ENCODE measurements at places on chromosomes 6 and 20. TPM values are rescaled to one million over a fixed set of nuclear protein-coding genes. Genes with fewer than 3 reads are reported as not detected.

DNA sequence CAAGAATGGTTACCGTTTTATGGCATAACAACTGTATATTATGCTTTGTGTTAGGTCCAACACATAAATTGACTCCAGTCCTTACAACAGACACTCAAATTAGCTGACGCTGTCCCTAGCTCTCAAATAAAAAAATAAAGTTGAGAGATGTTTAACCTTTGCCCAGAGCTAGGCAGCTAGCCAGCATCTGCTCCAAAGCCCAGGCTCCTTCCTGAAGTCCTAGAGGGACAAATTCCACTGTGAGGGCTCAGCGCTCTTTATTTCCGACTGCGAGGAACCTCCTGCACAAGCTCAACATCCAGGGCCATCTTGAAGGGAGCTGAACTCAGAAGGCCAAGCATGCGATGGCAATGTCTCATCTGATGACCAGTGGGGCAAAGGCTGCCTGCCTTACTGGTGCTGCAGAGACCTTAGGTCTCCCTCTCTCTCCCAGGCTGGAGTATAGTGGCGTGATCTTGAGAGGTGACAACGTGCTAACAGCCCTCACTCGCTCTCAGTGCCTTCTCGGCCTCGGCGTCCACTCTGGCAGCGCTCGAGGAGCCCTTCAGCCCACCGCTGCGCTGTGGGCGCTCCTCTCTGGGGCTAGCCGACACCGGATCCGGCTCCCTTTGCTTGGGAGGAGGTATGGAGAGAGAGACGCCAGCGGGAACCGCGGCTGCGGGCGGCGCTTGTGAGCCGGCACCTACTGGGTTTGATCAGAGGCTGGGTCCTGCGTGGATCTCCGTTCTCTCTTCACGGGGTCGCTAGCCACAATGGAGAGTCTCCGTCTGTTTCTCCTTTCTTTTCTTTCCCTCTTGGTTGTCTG is 24.7 kb upstream of the GFOD1 start:
- DNase-seq: no peak

- no peak for DNase-seq
These were observed 140.3 kb downstream of the SYNDIG1 start for GRCh38 chr20:24609757-24610156.

DNA sequence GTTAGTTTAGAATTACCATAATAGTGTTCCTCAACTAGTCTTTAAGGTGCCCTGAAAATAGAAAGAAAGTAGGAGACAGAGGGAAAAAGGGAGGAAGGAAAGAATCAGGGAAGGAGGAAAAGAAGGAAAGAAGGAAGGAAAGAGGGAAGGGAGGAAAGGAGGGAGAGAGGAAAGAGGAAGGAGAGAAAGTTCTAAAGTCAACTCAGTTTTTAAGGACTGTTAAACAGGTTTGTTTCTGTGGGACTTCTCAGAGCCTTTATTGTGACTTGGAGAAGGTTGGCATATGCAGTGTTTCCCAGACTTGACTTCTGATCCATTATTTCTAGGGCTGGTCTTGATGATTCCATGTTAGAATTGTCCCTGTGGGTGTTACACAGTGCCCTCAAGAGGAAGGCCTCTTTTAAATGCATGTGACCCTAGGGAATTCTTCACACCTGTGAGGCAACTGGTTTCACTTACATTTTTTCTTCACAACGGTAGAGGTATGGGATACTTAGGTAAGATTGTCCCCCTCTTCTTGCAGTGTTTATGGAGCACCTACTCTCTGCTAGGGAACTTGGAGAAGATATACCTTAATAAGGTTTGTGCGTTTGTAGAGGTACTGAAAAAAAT is 132.7 kb upstream of the GMDS start:
- DNase-seq: no peak

DNA sequence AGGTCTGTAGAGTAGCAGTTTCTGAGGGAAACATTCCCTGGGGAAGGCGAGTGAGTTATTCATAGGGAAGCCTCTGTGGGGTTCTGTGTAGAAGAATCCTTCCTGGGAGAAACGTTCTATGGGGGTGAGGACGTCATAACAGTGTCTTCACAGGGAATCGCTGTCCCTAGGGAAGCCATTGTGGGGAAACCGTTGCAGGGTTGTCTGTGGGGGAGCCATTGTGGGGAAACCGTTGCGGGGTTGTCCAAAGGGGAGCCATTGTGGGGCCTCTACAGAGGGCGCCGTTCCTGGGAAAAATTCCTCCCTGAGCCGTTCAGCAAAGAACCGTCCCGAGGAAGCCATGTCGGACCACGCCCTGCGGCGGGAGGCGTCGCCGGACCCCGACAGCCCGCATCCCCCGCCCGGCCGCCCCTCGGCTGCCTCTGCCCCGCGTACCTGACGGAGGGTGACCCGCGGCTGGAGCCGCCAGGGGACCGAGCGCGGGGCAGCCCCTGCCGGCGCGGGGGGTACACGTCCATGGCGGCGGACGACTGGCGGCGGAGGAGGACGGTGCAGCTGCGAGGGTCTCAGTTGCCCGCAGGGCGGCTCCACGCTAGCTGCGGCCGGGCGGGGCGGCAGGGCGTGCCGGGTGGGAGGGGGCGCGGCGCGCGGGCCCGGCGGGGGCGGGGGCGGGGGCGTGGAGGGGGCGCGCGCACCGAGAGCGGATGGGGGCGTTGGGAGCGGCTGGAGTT is at the start of gene DNAAF9:
Gene DNAAF9 (minus strand): TSS at position 630 of the 731 bp plus-strand sequence. CDS start 112 bp downstream, at position 518.
- DNase-seq: no peak

DNA sequence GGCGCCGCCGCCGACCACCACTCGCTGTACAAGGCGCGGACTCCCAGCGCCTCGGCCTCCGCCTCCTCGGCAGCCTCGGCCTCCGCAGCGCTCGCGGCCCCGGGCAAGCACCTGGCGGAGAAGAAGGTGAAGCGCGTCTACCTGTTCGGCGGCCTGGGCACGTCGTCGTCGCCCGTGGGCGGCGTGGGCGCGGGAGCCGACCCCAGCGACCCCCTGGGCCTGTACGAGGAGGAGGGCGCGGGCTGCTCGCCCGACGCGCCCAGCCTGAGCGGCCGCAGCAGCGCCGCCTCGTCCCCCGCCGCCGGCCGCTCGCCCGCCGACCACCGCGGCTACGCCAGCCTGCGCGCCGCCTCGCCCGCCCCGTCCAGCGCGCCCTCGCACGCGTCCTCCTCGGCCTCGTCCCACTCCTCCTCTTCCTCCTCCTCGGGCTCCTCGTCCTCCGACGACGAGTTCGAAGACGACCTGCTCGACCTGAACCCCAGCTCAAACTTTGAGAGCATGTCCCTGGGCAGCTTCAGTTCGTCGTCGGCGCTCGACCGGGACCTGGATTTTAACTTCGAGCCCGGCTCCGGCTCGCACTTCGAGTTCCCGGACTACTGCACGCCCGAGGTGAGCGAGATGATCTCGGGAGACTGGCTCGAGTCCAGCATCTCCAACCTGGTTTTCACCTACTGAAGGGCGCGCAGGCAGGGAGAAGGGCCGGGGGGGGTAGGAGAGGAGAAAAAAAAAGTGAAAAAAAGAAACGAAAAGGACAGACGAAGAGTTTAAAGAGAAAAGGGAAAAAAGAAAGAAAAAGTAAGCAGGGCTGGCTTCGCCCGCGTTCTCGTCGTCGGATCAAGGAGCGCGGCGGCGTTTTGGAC is 2.0 kb downstream of the SOX4 start:
- peak; percentile 2 for DNase-seq

- DNase-seq: no peak
These were observed 10.4 kb upstream of the THBS2 start for GRCh38 chr6:169263836-169264608.

DNA sequence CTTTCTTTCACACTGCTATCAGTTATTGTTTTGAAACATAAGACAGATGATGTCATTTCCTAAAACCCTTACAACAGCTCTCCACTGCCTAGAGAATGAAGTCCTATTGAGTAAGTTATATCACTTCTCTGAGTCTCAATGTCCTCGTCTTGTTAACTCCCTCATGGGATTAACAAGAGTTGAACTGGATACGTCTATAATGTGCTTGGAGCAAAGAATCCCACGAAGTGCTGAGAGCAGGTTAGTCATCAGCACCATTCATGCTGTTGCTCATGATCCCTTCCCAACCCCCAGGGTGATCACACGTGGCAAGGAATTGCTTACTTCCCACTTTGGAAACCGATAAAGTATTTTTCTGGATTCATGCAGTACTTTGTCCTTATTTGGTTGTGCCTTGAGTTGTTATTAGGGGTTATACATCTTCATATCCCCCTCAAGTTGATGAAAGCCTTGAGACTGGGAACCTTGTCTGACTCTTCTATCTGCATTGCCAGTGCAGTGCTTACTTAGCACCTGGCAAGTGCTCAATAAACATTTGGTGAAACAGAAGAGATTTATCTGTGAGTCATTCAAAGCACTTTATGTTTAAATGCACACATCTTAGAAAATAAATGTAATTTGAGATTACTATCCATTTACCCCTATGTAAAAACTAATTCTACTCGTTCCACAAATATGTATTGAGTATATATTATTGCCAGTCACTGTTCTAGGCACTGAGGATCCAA is 487.5 kb downstream of the EPM2A start:
- no peak for DNase-seq

GRCh38 chr20:49272654-49273053 is 5.2 kb downstream of the ZNFX1 start:
- no peak for DNase-seq

Gene AKAP12
- total RNA-seq: 0.43 TPM

Gene EYS
- total RNA-seq: not detected

Gene C2
- 1.4 TPM for total RNA-seq

Gene LY6G6C
- not detected for total RNA-seq

Gene CLIC5
- 7.1 TPM for total RNA-seq

Gene TRAPPC3L
- not detected for total RNA-seq

Gene SAMD10
- total RNA-seq: 30.8 TPM

Measured in T-cell (primary cell).